ENCODE measurements at places on chromosomes 6 and 20. TPM values are rescaled to one million over a fixed set of nuclear protein-coding genes. Genes with fewer than 3 reads are reported as not detected.

EDN3 gene
- 0.10 TPM for total RNA-seq

ATRN gene
- total RNA-seq, result 24.2 TPM

CST4 gene
- not detected for total RNA-seq

C6orf58 gene
- 0.24 TPM for total RNA-seq

CLPSL2 gene
- total RNA-seq, result 0.60 TPM

FKBP1C gene
- total RNA-seq, result 2.0 TPM

PAX1 gene
- total RNA-seq, result not detected

ATP9A gene
- 16.9 TPM for total RNA-seq

SPTLC3 gene
- total RNA-seq, result 0.07 TPM

BMP6 gene
- total RNA-seq, result 18.5 TPM

STX11 gene
- 2.3 TPM for total RNA-seq

TP53TG5 gene
- not detected for total RNA-seq

HLA-DPA1 gene
- 0.10 TPM for total RNA-seq

PRR3 gene
- 15.0 TPM for total RNA-seq

TRIM15 gene
- total RNA-seq, result 0.04 TPM

ACTL10 gene
- 0.05 TPM for total RNA-seq

MEI4 gene
- total RNA-seq, result not detected

CCM2L gene
- 0.62 TPM for total RNA-seq
